Psoas muscle (tissue), 8 donors: ENCODE measurements at places on chromosomes 2 and 18. TPM values are rescaled to one million over a fixed set of nuclear protein-coding genes. Genes with fewer than 3 reads are reported as not detected.

Gene TUBA4B
- total RNA-seq: not detected

Gene TTL
- 72.0 TPM for total RNA-seq

Gene CCDC74A
- total RNA-seq: not detected

- H3K4me3 ChIP-seq: no peak overlapping the region
- peaks cover 12% of the 10 kb centered on the region for H3K4me1 ChIP-seq
- no peak for DNase-seq
- H3K27ac ChIP-seq: no peak overlapping the region
Observed at GRCh38 chr2:9803023-9803805, 40.1 kb upstream of the TAF1B start.

GRCh38 chr2:130825231-130825965, 11.3 kb upstream of the ARHGEF4 start:
- H3K27me3 ChIP-seq: no peaks in the 10 kb centered on the region
- H3K4me1 ChIP-seq: no peaks in the 10 kb centered on the region
- H3K4me3 ChIP-seq: no peak overlapping the region
- no peak overlapping the region for H3K27ac ChIP-seq
- H3K36me3 ChIP-seq: no peaks in the 10 kb centered on the region

DNA sequence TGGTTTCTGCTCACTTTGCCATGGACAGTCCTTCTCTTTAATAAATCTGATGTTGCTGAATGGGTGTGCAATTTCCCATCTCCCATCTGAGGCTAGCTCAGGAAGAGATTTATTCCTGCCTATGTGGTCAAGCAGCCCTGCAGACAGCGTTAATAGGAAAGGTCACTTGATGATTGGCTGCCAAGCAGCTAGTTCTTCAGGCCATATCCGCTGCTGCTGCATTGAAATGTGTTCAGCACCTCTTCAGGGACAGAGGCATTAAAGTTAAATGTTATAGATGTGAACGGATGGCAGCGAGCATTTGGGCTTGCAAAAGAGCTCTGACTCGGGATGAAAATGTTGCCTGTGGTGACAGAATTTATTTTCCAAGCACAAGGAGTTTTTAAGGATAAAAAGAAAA, 474.2 kb downstream of the PIK3C3 start:
- no peaks in the 10 kb centered on the region for H3K36me3 ChIP-seq
- H3K4me3 ChIP-seq: no peak overlapping the region
- no peaks in the 10 kb centered on the region for H3K4me1 ChIP-seq
- DNase-seq: no peak
